Uterus (tissue), 4 donors: ENCODE measurements at places on chromosomes 6 and 20. TPM values are rescaled to one million over a fixed set of nuclear protein-coding genes. Genes with fewer than 3 reads are reported as not detected.
A peak's percentile ranks its signal among the peaks of the same experiment; 100 is the strongest.

DNA sequence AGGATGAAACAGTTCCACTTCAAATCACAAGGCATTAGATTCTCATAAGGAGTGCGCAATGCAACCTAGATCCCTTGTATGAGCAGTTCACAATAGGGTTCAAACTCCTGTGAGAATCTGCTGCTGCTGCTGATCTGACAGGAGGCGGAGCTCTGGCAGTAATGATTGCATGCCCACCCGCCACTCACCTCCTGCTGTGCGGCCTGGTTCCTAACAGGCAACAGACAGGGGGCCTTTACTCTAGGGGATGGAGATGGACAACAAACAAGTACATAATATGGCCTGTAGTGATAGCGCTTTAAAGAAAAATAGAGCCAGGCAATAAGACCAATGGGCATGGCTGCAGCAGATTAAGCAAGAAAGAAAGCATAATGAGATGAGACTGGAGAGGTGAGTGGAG is 2.7 kb upstream of the TBC1D22B start:
- H3K4me3 ChIP-seq, result no peak overlapping the region
- no peak for DNase-seq
- no peaks in the 10 kb centered on the region for H3K27me3 ChIP-seq
- H3K27ac ChIP-seq, result no peak overlapping the region
- H3K36me3 ChIP-seq, result no peaks in the 10 kb centered on the region
- H3K4me1 ChIP-seq, result no peaks in the 10 kb centered on the region

GRCh38 chr6:85092226-85092625 is 327.8 kb upstream of the TBX18 start:
- H3K4me1 ChIP-seq, result no peaks in the 10 kb centered on the region
- H3K4me3 ChIP-seq, result no peak overlapping the region

GRCh38 chr6:69948479-69949114 is 82.2 kb downstream of the COL19A1 start:
- H3K4me3 ChIP-seq, result no peak overlapping the region
- H3K36me3 ChIP-seq, result no peaks in the 10 kb centered on the region
- no peak overlapping the region for H3K27ac ChIP-seq
- no peak for DNase-seq
- no peaks in the 10 kb centered on the region for H3K27me3 ChIP-seq

- H3K4me1 ChIP-seq, result no peaks in the 10 kb centered on the region
- no peaks in the 10 kb centered on the region for H3K27me3 ChIP-seq
- H3K36me3 ChIP-seq, result no peaks in the 10 kb centered on the region
Measured at GRCh38 chr20:6605055-6605935, 162.2 kb upstream of the BMP2 start.

- H3K27me3 ChIP-seq, result no peaks in the 10 kb centered on the region
- no peak overlapping the region for H3K27ac ChIP-seq
- no peaks in the 10 kb centered on the region for H3K4me1 ChIP-seq
- DNase-seq, result no peak
- no peak overlapping the region for H3K4me3 ChIP-seq
Measured at GRCh38 chr20:58459058-58459750, 56.0 kb downstream of the APCDD1L start.

GRCh38 chr6:138580801-138581200 is 81.5 kb upstream of the NHSL1 start:
- H3K4me3 ChIP-seq, result no peak overlapping the region
- DNase-seq, result no peak
- H3K27ac ChIP-seq, result no peak overlapping the region
- no peaks in the 10 kb centered on the region for H3K4me1 ChIP-seq
- no peaks in the 10 kb centered on the region for H3K36me3 ChIP-seq

DNA sequence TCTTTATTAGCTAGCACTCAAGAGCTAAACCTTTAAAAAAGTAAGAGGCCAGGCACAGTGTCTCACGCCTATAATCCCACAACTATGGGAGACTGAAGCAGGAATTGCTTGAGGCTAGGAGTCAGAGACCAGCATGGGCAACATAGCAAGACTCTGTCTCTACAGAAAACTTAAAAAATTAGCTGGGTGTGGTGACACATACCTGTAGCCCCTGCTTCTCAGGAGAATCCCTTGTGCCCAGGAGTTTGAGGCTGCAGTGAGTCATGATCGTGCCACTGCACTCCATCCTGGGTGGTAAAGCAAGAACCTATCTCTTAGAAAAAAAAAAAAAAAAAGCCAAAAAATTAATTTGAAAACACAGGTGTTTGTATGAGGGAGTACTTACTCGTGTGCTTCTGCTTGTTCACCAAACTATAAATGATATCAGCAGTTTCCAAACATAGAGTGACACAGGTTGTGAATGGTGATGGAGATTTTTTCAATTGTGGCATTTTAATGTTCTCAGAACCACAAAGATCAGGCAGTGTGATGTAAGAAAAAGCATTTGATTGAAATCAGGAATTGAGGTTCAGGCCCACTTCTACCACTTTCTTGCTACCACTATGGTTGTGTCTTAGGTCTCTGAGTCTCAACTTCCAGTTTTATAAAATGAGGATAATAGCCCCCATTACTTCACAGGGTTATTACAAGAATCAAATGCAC is 104.9 kb downstream of the FOXO3 start:
- H3K27me3 ChIP-seq, result no peaks in the 10 kb centered on the region
- DNase-seq, result no peak
- H3K4me1 ChIP-seq, result peaks cover 4% of the 10 kb centered on the region
- H3K4me3 ChIP-seq, result no peak overlapping the region
- no peaks in the 10 kb centered on the region for H3K36me3 ChIP-seq

DNA sequence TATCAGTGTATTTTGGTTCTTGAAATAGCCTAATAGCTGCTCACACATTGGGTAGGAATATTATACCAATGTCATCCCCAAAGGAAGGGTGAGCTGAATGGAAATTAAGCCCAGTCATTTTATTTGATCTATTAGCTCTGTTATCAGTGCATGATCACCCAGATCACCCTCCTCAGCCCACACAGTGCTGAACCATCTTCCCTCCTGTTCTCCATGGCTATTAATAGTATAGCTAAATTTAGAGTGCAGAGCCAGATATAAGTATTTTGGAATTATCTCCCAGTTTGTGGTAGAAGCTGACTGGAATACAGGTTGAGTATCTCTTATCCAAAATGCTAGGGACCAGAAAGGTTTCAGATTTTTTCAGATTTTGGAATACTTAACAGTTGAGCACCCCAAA is 45.4 kb downstream of the KCTD20 start:
- no peaks in the 10 kb centered on the region for H3K36me3 ChIP-seq
- H3K4me3 ChIP-seq, result no peak overlapping the region
- H3K27ac ChIP-seq, result no peak overlapping the region
- H3K4me1 ChIP-seq, result no peaks in the 10 kb centered on the region
- H3K27me3 ChIP-seq, result no peaks in the 10 kb centered on the region

GRCh38 chr20:21230686-21231085 is 72.4 kb upstream of the XRN2 start:
- no peak for DNase-seq
- H3K27me3 ChIP-seq, result no peaks in the 10 kb centered on the region
- no peak overlapping the region for H3K4me3 ChIP-seq
- H3K4me1 ChIP-seq, result no peaks in the 10 kb centered on the region
- no peaks in the 10 kb centered on the region for H3K36me3 ChIP-seq
- H3K27ac ChIP-seq, result no peak overlapping the region

DNA sequence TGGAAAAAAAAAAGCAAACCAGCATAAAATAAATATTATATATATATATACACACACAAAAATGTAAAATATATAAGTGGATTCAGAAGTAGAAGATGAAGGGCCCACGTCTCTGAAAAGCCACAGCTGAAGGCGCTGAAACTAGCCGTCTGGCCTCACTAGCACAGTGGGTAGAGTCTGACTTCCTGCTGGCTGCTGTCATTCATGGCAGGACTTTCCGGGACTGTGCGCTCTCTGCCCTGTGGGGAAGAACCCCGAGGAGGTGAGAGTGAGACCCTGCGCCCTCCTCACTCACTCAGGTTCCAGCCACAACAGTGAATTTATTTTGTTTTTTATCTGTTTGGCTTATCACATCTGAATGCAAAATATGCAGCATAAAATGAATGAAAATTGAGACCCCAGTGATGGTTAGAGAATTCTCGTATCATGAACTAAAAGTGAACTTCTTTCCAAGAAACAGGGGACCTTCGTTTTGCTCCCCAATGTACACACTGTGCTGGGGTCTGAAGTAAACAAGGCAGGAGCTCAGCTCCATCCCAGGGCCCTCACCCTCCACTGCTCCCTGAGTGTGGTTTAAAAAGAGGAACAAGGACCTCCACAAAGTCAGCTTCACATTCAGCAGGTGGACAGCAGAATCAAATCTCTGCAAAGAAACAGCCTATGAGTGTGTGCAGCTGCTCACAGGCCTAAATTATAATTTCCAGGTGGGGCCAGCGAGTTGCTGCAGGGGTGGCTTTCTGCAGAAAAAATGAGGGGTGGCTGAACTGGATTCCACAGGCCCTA is 1.3 kb upstream of the RAMACL start:
- H3K36me3 ChIP-seq, result no peaks in the 10 kb centered on the region
- peaks cover 10% of the 10 kb centered on the region for H3K4me1 ChIP-seq
- no peaks in the 10 kb centered on the region for H3K27me3 ChIP-seq
- no peak overlapping the region for H3K4me3 ChIP-seq
- H3K27ac ChIP-seq, result no peak overlapping the region

- H3K36me3 ChIP-seq, result no peaks in the 10 kb centered on the region
- no peak for DNase-seq
- no peaks in the 10 kb centered on the region for H3K27me3 ChIP-seq
- H3K4me3 ChIP-seq, result no peak overlapping the region
- no peaks in the 10 kb centered on the region for H3K4me1 ChIP-seq
Measured at GRCh38 chr6:11885159-11885558, 106.6 kb upstream of the ADTRP start.

- H3K4me1 ChIP-seq, result no peaks in the 10 kb centered on the region
- no peak overlapping the region for H3K4me3 ChIP-seq
- H3K36me3 ChIP-seq, result no peaks in the 10 kb centered on the region
- H3K27ac ChIP-seq, result no peak overlapping the region
- DNase-seq, result no peak
- H3K27me3 ChIP-seq, result no peaks in the 10 kb centered on the region
Measured at GRCh38 chr20:22307409-22307808, 277.0 kb downstream of the FOXA2 start.

GRCh38 chr20:9838378-9839295 is at the start of gene PAK5:
Gene PAK5 (minus strand): TSS chr20:9839076. CDS start chr20:9644328, 194,748 bp downstream.
- H3K27me3 ChIP-seq, result peaks cover 5% of the 10 kb centered on the region
- H3K4me3 ChIP-seq, result no peak within 1 kb of the TSS
- H3K36me3 ChIP-seq, result no peaks in the 10 kb centered on the region

DNA sequence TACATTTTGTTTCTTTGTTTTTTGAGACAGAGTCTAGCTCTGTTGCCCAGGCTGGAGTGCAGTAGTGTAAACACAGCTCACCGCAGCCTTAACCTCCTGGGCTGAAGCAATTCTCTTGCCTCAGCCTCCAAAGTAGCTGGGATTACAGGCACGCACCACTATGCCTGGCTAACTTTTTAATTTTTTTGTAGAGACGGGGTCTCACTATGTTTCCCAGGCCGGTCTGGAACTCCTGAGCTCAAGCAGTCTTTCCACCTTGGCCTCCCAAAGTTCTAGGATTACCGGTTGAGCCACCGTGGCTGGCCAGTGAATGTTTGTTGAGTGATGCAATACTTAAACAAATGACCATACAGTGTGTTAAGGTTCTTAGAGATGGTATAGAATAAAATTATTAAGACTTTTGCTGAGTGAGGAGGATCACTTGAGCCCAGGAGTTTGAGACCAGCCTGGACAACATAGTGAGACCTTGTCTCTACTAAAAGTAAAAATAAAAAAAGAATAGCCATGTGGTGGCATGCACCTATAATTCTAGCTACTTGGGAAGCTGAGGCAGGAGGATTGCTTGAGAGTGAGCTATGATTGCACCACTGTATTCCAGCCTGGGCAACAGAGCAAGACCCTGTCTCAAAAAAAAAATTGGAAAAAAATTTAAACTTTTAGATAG is 13.4 kb downstream of the CEP250 start:
- DNase-seq, result no peak
- H3K27ac ChIP-seq, result peak overlapping the region; percentile 15
- H3K4me3 ChIP-seq, result no peak overlapping the region
- H3K27me3 ChIP-seq, result no peaks in the 10 kb centered on the region
- no peaks in the 10 kb centered on the region for H3K36me3 ChIP-seq
- H3K4me1 ChIP-seq, result no peaks in the 10 kb centered on the region

GRCh38 chr6:156864557-156864956 is 87.4 kb downstream of the ARID1B start:
- H3K27me3 ChIP-seq, result no peaks in the 10 kb centered on the region
- no peak overlapping the region for H3K27ac ChIP-seq
- no peak for DNase-seq
- no peaks in the 10 kb centered on the region for H3K36me3 ChIP-seq
- H3K4me1 ChIP-seq, result no peaks in the 10 kb centered on the region
- H3K4me3 ChIP-seq, result no peak overlapping the region

DNA sequence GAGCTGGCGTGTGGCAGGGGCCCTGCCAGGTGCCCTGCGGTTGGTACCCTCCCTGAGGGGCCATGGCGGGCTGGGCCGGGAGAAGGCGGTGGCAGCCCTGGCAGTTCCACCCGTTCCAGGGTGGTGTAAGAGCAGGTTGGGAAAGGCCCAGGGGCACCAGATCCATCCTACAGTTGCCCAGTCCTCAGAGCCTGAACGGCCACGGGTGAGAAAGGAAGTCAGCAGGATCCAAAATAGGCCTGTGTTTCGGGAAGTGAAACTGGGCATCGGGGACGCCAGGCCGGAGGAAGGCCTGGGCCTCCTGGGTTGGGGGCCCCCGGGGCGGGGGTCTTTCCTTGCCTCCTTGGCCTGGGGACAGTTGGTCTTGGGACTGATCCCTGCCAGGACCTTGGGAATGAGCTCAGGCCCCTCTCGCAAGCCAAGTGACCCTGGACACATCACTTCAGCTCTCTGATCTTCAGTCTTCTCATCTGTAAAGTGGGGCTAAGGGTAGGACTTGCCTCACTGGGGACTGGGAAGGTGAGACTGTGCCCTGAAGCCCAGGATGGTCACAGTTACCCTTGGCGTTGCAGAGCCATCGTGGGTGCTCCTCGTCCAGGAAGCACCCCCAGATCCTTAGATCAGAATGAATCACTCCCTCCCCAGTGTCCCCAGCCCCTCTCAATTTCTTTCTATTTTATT is 18.1 kb upstream of the NOL4L start:
- no peak overlapping the region for H3K4me3 ChIP-seq
- DNase-seq, result no peak
- no peaks in the 10 kb centered on the region for H3K27me3 ChIP-seq
- H3K27ac ChIP-seq, result no peak overlapping the region

GRCh38 chr20:35347011-35347410 is 54.8 kb upstream of the FAM83C start:
- no peaks in the 10 kb centered on the region for H3K4me1 ChIP-seq
- H3K27ac ChIP-seq, result no peak overlapping the region
- H3K27me3 ChIP-seq, result no peaks in the 10 kb centered on the region
- H3K4me3 ChIP-seq, result no peak overlapping the region
- no peak for DNase-seq
- no peaks in the 10 kb centered on the region for H3K36me3 ChIP-seq

GRCh38 chr6:30926644-30927043 is 5.3 kb downstream of the SFTA2 start:
- no peak overlapping the region for H3K27ac ChIP-seq
- DNase-seq, result no peak
- H3K4me3 ChIP-seq, result no peak overlapping the region
- H3K36me3 ChIP-seq, result no peaks in the 10 kb centered on the region

- no peaks in the 10 kb centered on the region for H3K4me1 ChIP-seq
- H3K36me3 ChIP-seq, result no peaks in the 10 kb centered on the region
- H3K4me3 ChIP-seq, result no peak overlapping the region
- H3K27ac ChIP-seq, result no peak overlapping the region
Measured at GRCh38 chr6:166025149-166025898, 142.3 kb downstream of the TBXT start.

GRCh38 chr20:44856856-44857448 is 28.6 kb upstream of the YWHAB start:
- no peak overlapping the region for H3K27ac ChIP-seq
- H3K36me3 ChIP-seq, result no peaks in the 10 kb centered on the region
- H3K4me1 ChIP-seq, result peaks cover 6% of the 10 kb centered on the region
- no peaks in the 10 kb centered on the region for H3K27me3 ChIP-seq

Gene PRICKLE4
- 17.9 TPM for total RNA-seq

Gene CDH4
- not detected for total RNA-seq

Gene DEFB110
- total RNA-seq, result not detected

Gene CALHM4
- not detected for total RNA-seq

Gene SLC17A3
- not detected for total RNA-seq

Gene PGC
- total RNA-seq, result 0.91 TPM

Gene MMP24OS
- 13.6 TPM for total RNA-seq
